ENCODE measurements at places on chromosomes 1 and 21. TPM values are rescaled to one million over a fixed set of nuclear protein-coding genes. Genes with fewer than 3 reads are reported as not detected.

THBS3 gene
- total RNA-seq: 5.4 TPM

PEAR1 gene
- total RNA-seq: 6.7 TPM

CFAP141 gene
- not detected for total RNA-seq

CRB1 gene
- not detected for total RNA-seq

SLC1A7 gene
- total RNA-seq: not detected

TRPM2 gene
- not detected for total RNA-seq

MCOLN2 gene
- 2.0 TPM for total RNA-seq

CLCNKA gene
- not detected for total RNA-seq

SPEN gene
- 14.8 TPM for total RNA-seq

ARMH1 gene
- total RNA-seq: not detected

SLC35F3 gene
- total RNA-seq: 8.3 TPM

TMEM61 gene
- not detected for total RNA-seq

SLFNL1 gene
- not detected for total RNA-seq

SPOCD1 gene
- total RNA-seq: 6.2 TPM

RGS18 gene
- total RNA-seq: 0.11 TPM

SERTAD4 gene
- 2.2 TPM for total RNA-seq

TTC4 gene
- 31.7 TPM for total RNA-seq

VPS13D gene
- total RNA-seq: 19.7 TPM

C1orf226 gene
- 0.08 TPM for total RNA-seq

TADA1 gene
- 10.5 TPM for total RNA-seq

GPATCH4 gene
- total RNA-seq: 18.7 TPM

TNFRSF4 gene
- not detected for total RNA-seq

C4BPA gene
- total RNA-seq: not detected

USP21 gene
- 8.5 TPM for total RNA-seq

MROH7 gene
- 0.04 TPM for total RNA-seq

AKIRIN1 gene
- total RNA-seq: 47.2 TPM

PTPRC gene
- not detected for total RNA-seq

TBX15 gene
- not detected for total RNA-seq

SLC5A3 gene
- 8.9 TPM for total RNA-seq

SCCPDH gene
- 4.7 TPM for total RNA-seq

FRRS1 gene
- 8.5 TPM for total RNA-seq

CRYZL1 gene
- 16.6 TPM for total RNA-seq

COL6A1 gene
- 10.2 TPM for total RNA-seq

TNFSF18 gene
- 0.04 TPM for total RNA-seq

PADI1 gene
- 0.39 TPM for total RNA-seq

ADAMTSL4 gene
- total RNA-seq: 18.4 TPM

TMEM82 gene
- total RNA-seq: not detected

OR2M3 gene
- not detected for total RNA-seq

HOOK1 gene
- total RNA-seq: 5.0 TPM

FOXD2 gene
- total RNA-seq: 0.08 TPM

GCSAML gene
- not detected for total RNA-seq

All from hair follicular keratinocyte (primary cell).